ENCODE measurements at places on chromosomes 11 and 22. TPM values are rescaled to one million over a fixed set of nuclear protein-coding genes. Genes with fewer than 3 reads are reported as not detected.

The CADM1 gene
- total RNA-seq: 0.79 TPM

DNA sequence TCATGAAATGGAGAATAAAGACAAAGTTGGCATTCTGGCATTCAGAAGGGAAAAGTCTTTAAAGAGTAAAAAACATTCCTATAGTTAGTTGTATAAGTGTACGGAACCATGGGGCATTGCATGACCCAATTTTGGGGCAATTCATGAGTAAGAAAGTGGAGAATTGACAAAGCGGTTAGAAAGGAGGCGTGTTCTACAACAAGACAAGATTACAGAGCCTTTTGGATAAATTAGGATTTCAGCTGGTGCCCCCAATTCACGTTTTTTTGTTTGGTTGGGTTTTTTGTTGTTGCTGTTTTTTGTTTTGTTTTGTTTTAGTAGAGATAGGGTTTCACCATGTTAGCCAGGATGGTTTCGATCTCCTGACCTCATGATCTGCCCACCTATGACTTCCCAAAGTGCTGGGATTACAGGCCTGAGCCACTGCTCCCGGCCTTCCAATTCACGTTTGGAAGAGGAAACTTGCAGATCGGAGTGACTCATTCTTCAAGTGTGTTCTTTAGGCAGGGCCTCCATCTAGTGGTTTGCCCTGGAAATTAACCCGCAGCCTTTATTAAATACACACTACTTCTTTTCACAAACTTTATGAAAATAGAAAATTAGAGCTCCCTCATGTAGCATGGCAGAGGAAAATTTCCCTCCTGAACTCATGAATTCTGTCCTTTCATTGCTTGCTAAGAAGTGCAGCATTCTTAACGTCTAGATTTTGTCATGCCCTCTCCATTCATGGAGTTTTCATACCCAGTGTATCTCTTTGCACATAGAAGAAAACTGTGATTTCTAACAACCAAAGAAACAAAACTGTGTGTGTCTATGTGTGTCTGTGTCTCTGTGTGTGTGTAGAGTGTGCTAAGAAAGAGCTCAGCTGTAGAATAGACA lies 118.1 kb downstream of the BBOX1 start:
- no peaks in the 10 kb centered on the region for H3K4me1 ChIP-seq
- H3K27me3 ChIP-seq: no peaks in the 10 kb centered on the region
- H3K27ac ChIP-seq: no peak overlapping the region
- no peak overlapping the region for H3K4me3 ChIP-seq
- H3K36me3 ChIP-seq: no peaks in the 10 kb centered on the region
- peak; percentile 58 for DNase-seq

DNA sequence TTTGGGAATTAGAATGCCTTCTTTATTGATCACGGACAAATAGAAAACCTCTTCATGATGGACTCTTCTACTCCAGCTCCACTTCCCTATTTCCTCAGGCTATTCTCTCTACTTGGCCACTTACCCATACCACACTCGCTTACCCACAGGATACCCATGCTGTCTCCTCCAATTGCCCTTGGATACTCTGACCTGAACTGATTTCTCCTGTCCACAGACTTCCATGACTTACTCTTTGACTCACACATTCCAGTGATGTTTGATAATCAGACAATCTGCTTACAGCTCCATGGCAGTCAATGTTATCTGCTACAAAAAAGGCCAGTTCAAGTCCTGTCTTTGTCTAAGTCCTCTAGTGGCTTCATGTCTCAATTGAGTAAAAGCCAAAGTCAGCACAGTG lies 292.0 kb upstream of the CTSC start:
- no peak overlapping the region for H3K27ac ChIP-seq
- H3K4me3 ChIP-seq: no peak overlapping the region
- DNase-seq: no peak
- no peaks in the 10 kb centered on the region for H3K4me1 ChIP-seq
- no peaks in the 10 kb centered on the region for H3K36me3 ChIP-seq
- H3K27me3 ChIP-seq: no peaks in the 10 kb centered on the region

DNA sequence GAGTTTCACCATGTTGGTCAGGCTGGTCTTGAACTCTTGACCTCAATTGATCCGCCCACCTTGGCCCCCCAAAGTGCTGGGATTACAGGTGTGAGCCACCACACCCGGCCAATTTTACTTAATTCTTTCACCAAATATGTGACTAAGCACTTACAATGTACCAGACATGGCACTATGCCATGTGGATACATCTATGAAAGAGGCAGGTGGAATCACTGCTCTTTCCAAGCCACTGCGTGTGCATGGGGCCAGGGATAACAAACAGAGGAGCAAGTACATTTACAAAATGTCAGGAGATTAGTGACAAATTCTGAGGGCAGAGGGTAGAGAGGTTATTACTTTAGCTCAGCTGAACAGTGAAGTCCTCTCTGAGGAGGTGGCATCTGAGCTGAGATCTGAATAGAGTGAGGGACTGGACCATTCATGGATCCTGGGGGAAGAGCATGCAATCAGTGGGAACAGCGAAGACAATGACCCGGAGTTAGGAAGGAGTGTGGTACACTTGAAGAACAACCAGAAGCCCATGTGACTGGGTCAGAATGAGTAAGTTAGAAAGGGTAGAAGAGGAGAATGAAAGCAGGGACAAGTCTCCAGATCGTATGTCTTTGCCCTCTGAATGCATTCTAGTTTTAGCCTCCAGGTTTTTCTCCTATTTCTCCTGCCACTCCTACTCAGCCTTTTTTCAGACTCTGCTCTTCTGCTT lies 38.3 kb upstream of the GRAMD1B start:
- H3K27ac ChIP-seq: no peak overlapping the region
- no peaks in the 10 kb centered on the region for H3K36me3 ChIP-seq
- H3K4me1 ChIP-seq: no peaks in the 10 kb centered on the region
- DNase-seq: no peak
- no peaks in the 10 kb centered on the region for H3K27me3 ChIP-seq
- no peak overlapping the region for H3K4me3 ChIP-seq
